ENCODE measurements at places on chromosomes 1 and 21.
A peak's percentile ranks its signal among the peaks of the same experiment; 100 is the strongest.

GRCh38 chr1:84117868-84118267 lies 26.2 kb upstream of the PRKACB start:
- no peak for DNase-seq

DNA sequence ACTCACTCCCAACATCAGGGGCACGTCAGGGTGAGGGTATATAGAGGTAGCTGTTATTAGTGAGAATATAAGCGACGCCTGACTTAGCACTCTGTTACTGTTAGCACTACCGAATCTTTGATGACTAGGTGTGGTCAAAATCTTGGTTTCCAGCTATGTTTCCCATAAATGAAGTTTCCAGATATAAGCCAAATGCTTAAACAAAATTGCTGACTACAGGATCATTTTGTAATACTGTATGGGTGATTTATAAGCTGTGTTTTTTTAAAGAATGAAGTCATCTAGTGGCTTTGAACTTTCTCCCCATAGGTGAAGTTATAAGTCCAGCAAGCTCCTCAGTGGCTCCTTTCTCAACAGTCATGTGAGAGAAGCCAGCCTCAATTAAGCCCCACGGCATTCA lies 23.7 kb downstream of the KCNJ15 start:
- DNase-seq, result no peak

- DNase-seq, result no peak
Observed at GRCh38 chr1:211731456-211732292, 56.3 kb upstream of the NEK2 start.

DNA sequence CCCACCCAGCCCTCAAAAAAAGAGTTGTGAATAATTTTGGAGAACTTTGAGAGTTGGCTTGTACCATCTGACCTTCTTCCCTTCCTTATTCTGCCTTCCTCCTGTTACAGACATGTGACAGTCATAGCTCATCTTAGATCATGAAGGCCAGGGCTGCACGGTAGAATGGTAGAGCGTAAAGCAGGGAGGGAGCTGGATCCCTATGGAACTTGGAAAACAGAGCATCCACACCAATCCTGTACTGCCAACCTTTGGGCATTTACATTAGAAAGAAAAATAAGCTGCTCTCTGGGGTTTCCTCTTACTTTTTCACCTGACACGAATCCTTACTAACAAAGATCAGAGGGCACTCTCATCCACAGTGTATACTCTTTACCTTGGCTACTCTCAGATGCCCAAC lies 121.5 kb downstream of the GPR52 start:
- DNase-seq, result no peak

DNA sequence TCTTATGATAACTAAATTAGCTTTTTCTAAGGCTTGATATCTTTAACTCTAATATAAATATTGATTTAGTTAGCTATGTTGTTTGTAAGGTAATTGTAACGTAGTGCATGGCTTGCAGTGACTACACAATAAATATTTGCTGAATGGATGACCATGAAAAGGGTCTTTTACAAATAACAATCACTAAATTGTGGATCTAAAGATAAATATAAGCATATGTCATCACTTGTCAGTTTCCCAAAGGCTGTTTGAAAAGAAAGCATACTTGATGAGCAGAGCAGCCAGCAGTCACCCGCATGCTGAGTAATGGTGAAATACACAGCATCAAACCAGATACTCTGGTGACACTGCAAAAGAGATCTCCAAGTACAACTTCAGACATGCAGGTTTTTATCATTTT lies 92.5 kb upstream of the FMN2 start:
- no peak for DNase-seq

GRCh38 chr1:31583082-31583994 lies 7.0 kb downstream of the TINAGL1 start:
- no peak for DNase-seq

DNA sequence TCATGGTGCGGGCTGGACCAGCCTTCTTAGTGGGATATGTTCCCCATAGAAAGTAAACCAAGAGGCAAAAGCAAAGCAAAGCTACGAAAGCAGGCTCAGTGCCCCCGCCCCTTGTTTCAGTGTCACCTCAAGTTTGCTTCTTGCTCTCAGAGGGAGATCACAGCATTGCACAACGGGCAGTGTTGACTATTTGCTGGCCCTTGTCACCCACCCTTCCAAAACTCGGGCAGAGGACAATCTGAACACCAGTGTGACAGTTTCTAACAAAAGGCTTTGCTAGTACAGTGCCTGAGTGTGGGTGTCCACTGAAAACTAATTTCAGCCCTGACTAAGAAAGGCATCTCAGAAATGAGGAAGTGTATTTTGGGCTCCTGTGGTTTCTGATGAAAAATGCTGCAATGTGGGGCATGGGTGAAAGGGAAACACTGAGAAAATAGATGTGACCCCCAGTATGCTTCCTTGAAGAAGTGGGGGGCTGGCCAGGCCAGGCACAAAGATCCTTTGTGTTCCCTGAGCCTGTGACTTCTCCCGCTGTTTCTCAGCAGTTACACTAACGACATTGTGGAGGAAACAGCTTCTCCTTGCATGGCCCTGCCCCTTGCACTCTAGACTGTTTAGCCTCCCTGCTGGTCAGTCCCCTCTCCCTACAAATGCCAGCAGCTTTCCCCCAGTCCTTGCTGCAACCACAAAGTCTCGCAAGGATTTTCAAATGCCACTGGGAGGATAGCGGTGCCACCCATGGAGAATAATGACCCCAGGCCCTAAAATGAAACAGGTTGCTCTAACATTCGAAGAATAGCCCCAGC lies 33.3 kb upstream of the KCNE1 start:
- DNase-seq, result no peak

DNA sequence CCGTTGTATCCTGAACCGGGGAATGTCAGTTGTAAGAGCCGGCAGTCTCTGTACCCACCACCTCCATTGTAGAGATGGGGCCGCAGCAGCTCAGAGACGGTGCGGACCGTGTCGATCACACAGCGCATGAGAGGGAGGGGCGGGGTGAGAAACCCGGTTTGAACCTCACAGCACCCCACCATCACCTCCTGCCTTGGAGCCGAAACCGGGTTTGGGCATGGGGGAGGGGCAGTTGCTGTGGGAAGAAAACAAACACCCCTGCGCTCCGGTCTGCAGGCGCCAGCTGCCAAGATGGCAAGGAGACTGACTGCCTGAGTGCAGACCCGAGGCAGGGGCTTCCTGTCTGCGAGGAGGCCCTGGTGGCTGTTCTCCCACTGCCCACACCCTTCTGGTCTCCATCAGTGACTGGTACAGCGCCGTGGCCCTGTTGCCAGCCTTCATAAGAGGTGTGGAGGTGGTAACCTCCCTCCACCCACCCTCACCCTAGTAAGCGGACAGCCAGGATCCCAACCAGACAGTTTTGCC lies 69.2 kb upstream of the SSBP3 start:
- no peak for DNase-seq

GRCh38 chr1:248215880-248216279 lies 15.3 kb upstream of the OR2M4 start:
- DNase-seq, result no peak

DNA sequence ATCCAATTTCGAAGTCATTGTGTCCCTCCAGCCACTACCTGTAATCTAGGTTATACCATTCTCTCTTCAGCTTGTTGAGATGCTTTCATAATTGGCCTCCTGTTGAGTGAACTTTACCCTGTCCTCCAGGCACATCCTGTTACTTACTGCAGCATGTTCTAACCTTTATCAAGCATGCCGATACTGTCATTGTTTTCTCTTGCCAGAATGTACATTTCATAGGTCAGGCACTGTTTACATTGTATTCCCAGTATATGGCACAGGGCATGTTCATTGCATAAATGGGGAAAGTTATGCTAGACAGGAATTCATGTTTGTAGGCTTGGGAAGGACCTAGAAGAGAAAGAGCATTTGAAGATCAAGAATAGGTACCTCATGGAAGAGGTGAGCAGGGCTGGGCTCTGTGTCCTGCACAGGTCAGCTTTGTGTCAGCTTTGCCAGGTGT lies 10.2 kb downstream of the CXADR start:
- no peak for DNase-seq

GRCh38 chr1:46492269-46492853 lies 2.7 kb downstream of the DMBX1 start:
- DNase-seq, result no peak

- DNase-seq, result no peak
Observed at GRCh38 chr1:35691571-35692220, 27.0 kb downstream of the C1orf216 start.

GRCh38 chr1:19199969-19200604 lies 10.0 kb downstream of the UBR4 start:
- no peak for DNase-seq

DNA sequence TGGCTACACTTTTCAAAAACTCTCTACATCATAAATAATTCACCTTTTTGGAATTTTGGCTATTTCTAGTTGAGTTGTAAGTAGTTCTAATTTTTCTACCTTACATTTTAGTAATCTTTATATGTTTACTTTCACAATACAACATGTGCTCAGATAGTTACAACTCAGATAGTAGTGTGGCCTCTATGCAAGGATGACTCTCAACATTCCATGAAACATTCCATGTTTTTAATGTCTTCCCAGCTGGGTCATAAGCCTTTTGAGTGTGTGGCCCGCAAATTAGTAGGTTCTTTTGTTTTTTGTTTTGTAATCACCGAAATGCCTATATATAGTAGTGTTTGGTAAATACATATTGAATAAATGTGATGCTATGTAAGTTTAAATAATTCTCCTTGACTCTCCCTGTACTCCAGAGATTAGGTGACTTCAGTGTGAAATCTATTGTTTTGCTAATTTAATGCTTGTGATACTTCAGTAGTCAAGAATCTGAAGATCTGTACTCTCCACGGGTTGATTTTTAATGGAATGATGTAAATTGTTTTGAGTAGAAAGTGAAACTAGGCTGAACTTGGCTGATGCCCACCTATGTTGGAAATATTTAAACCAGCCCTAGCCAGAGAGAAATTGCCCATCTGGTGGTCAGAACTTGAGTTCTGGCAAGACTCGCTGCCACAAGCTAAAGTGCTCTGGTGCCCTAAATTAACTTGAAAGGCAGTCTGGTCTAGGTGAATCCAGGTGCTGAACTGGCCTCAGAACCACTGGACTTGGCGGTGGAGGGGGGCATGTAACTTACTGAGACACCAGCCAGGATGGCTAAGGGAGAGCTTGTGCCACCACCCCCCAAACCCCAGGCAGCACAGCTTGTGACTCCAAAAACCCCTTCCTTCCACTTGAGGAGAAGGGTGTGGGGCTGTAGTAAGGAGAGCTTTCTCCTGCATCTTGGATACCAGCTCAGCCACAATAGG lies 165.6 kb downstream of the USP25 start:
- no peak for DNase-seq

- DNase-seq, result no peak
Observed at GRCh38 chr1:98458511-98459485, 202.7 kb upstream of the SNX7 start.

GRCh38 chr1:54121482-54122134 lies 31.2 kb downstream of the CDCP2 start:
- DNase-seq, result peak; percentile 25

DNA sequence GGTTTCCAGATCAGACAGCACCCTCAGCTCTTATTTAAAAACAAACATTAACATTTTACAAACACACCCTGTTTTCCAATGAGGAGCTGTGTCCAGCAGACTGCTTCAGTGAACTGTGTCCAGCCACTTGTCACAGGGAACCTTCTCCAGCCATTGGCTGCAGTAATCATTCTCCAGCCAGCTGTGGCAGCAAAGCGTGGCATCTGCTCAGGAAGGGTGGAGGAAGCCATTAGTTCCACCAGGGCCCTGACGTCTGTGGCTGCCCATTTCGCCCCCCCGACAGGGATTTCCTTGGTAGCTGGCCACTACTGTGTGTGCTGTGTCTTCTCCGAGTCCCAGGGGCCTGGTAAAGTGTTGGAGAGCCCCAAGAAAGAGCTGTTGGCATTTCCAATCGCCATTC lies 62.9 kb upstream of the SELENON start:
- no peak for DNase-seq

- DNase-seq, result no peak
Observed at GRCh38 chr1:158124034-158124433, 56.7 kb upstream of the CD1D start.

GRCh38 chr1:155973723-155974122 lies 4.6 kb downstream of the ARHGEF2 start:
- DNase-seq, result no peak

DNA sequence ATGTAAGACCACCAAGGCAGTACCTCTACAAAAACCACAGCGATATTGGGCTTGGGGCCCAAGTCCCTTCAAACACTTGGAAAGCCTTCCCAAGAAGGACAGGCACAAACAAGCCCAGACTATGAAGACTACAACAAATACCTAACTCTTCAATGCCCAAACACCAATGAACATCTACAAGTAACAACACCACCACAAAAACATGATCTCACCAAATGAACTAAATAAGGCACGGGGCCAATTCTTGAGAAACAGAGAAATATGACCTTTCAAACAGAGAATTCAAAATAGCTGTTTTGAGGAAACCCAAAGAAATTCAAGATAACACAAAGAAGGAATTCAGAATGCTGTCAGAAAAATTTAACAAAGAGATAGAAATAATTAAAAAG lies 86.8 kb downstream of the COL24A1 start:
- DNase-seq, result no peak

DNA sequence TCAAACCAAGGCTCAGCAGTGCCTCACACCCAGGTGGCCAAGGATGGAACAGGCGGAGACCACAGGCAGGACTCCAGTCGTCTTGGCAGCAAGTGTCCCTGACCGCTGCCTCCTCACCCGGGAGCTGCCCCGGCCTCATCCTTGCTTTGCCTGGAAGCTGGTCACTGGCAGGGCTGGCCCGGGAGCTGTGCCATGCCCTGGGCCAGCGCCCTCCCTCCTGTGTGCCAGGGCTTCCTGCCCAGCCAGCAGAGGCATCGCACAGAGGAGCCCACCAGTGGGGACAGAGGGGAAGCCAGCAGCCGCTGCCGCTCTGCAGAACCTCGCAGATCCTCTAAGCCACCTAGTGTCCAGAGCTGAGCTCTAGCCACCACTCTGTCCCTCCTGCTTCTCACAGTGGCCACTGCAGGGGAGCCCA lies 7.8 kb downstream of the CASZ1 start:
- DNase-seq, result no peak

GRCh38 chr21:24456358-24456757 lies 1150.9 kb downstream of the MRPL39 start:
- DNase-seq, result no peak

DNA sequence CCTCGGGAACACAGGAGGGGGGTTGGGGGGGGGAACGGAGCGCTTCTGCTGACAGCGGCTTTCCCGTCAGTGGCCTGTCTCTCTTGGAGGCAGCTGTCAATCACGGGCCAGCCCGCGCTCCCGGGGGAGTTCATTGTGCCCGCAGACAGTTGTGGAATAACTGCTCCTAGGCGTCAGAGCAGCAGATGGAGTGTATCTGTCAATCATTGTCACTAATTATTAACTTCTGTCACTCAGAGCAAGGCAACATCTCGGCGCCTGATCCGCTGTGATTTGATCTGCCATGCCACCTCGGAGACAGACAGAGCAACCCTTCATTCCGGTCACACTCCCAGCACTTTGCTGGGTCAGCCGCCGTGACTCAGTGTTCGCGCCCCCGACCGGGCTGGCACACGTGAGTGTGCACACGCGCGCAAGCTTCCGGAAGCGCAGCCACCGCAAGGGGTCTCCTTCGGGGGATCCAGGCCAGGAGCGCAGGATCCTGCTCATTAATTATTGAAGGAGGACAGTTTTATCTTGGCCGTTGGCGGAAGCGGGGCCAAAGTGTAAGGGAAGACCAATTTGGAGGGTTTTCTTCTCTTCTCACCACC lies 75.8 kb downstream of the RRAGC start:
- DNase-seq, result no peak

GRCh38 chr1:21298981-21299391 lies 8.7 kb upstream of the ECE1 start:
- no peak for DNase-seq

Measured in stimulated activated CD8-positive, alpha-beta memory T cell treated with anti-CD3 and anti-CD28 coated beads, Interleukin-15, amount 100 ng/mL, for 4 hours (primary cell).